ENCODE measurements at places on chromosomes 4 and X.

DNA sequence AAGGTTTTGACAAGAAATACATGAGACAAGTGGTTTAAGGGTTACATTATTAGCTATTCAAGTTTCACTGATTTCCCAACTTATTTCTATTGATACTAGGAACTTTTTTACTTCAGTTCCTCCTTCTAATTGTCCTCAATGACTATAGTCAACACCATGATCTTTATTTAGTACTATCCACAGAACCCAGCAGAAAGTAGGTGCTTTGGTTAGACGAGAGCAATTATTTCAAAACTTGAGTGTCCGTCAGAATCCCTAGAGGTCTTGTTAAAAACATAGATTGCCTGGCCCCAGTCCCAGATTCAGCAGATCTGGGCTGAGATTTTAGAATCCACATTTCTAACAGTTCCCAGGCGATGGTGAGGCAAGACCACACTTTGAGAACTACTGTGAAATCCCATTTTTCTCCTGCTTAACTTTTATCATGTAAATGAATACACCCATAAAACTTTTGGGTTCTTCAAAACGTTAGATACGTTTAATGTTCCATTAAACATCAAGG, 17.9 kb downstream of the EXOC1 start:
- no peak for DNase-seq

DNA sequence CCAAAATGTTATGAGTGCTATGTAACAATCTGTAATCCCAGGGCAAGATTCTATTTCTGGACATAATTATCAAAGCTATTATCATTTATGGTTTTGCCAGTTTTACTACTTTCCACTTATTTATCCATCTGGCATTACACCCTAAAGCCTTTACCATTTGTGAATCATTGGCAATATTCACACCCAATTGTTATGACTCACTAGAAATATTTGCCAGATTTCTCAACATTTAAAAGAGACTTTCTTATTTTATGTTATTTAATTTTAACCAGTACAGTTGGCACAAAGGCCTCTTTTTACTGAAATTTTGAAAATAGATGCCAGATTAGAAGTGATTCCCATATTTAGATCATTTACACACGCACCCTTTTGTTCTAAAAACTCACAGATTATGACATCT, 242.7 kb upstream of the WDFY3 start:
- DNase-seq = no peak

GRCh38 chr4:90840828-90841227, 713.6 kb downstream of the CCSER1 start:
- no peak for DNase-seq

GRCh38 chr4:26362745-26363439, 42.1 kb downstream of the RBPJ start:
- DNase-seq = no peak

GRCh38 chr4:182063651-182064050, 179.6 kb upstream of the TENM3 start:
- no peak for DNase-seq

DNA sequence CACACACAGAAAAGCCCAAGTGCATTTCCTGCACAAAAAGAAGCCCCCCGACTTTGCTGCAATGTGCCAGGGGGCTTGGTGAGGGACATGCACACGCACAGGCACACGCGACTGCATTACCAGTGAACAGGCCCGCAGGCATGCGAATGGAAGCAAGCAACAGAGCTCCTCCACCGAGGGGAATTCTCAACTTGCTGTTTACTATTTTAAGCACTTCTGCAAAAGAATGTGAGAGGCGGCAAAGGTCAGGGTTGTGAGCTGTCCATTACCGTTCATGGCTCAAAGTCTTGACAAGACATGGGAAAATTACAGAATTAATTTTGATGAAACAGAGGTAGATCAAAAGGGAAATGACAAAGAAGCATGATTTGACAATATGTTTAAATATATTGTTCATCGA, 342.5 kb upstream of the NOCT start:
- no peak for DNase-seq

DNA sequence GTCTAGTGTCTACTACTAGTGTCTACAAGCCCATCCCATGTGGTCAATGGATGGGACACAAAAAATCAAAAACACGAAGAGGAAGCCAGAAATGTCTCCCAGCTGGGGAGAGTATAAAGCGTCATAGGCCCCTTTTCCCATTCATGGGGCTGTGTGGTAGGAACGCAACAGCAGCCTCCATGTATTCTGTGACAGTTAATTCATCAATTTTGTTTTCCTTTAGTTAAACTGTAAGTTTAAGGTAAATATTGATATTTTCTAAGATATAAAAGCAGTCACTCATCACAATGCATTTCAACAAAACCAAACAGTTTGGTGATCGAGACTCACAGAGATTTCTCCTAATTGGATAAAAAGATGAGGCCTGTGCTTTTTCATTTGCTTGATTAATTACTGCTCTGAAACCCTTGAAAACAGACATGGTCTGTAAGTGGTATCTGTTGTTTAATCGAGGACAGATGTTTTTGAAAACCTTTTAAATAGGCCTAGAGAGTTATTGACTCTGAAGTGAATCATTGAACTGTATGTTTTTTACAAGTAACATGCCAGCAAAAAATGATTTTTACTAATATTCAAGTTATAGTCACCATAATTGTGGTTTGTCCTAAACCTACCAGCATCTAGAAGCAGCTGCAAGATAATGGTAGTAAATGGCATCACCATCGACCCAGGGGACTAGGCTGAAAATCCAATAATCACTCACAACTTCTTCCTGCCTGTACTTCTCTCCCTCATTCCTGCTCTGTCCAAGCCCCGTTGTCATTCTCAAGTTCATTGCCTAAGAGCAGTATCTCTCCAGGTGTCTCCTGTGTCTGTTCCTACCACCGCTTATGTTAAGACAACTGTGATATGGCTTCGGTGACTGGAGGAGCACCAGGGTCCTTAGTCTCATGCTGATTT, 87.7 kb upstream of the SHISA3 start:
- DNase-seq = no peak

- no peak for DNase-seq
Measured at GRCh38 chrX:136347706-136348105, 46.9 kb downstream of the ADGRG4 start.

DNA sequence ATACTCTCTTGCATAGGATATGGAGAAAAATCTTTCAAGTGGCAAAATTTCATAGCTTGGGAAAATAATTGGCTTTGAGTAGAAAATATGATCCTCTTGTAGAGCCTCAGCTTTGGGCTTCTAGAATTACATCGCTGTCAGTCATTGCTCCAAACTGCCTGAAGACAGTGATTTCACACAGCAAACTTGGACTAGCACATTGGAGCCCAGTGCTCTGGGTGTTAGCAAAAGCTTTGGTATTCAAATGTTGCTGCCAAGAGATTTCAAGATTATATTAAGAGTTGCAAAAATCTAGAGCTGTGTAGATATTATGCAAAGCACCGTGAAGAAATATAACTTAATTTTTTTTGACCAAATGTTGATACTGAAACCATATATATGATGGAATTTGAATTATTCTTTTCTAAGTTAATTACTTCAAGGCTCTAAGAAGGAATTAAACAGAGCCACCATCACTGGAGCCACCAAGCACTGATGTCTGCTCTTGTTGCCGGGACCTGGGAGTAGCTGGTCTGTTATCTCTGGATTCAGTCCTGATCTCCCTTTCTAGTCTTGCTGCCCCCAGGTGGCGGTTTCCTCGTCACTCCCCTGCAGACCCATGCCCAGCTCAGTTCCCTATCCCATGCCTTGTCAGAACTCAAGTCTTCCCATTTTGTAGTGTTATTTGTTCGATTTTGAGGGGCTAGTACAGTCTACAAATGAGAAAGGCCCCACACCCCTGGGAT, 260.7 kb upstream of the SFRP2 start:
- no peak for DNase-seq

DNA sequence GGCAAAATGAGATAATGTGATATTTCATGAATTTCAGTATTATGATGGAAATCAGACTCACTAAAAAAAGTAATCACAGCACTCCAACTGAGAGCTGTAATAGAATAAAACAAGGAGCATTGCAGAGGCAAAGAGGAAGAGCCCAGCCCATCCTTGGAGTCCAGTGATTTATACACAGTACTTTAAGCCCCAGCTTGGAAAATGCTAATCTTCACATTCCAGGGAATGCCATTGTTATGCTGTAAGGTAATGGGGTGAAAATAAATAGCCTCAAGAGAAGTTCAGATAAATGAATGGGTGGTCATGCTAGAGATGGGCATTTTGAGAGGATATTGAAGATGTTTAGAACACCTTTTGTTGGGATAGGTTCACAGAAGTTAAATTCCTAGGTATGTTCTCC, 190.3 kb upstream of the TAPT1 start:
- DNase-seq = no peak

DNA sequence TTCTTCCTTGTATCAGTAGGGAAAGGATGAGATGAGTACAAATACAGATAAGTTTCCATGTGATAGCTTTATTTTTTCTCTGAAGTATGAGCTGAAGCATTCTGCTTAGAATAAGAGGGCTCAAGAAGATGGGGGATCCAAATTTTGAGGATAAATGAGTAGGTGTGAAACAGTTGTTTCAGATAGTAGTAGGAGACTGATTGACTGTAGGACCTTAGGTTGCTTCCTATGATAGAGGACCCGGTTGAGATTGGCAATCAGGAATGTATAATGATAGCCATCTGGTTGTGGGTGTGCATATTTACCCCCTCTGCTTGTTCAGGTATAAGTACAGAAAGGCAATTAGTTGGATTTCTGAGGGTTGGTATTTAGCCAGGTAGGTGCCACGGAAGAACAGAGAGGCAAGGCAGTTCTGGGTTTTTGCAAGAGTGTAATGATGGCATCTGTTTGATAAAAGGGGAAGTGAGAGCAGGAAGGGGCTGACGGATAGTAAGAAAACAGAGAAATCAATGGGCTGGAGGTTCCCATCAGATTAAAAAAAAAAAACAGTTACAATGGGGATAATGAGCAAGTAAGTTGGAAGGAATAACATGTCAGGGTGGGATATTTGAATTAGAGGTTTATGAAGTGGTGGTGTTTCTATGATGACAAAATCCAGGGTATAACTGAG, 13.7 kb downstream of the OCRL start:
- DNase-seq = no peak

DNA sequence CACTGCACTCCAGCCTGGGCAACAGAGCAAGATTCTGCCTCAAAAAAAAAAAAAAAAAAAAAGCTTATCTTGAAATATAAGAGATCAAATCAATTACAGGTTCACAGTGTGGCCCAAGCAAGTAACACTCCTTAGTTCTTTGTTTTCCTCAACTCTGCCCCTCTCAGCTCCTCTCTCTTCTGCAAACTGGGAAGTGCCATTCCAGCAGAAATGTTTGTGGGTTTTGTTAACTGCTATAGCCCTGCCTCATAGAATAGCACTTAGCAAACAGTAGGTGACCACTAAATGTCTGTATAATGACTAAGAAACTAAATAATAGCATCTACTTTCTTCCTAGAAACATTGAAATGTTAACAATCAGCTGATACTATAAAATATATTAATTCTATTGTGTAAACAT, 160.0 kb upstream of the NAP1L5 start:
- DNase-seq = no peak

GRCh38 chrX:56813318-56813837, 84.3 kb downstream of the NBDY start:
- DNase-seq = no peak

DNA sequence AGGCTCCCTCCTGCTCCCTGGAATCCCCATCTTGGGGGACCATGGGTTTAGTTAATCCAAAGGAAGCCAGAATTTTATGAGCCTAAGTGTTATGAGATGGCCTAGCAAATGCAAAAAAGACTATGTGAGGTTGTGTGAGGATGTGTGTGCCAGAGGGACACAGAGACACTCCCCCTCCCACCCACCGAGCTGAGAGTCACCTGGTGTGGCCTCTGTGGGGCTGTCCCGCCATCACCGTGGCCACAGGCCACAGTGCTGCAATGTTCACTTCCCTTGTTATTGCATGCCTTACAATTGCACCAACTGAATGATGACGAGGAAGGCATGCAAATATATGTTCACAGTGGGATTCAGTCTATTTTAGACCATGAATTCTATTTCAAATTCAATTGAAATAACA, 601 bp upstream of the FGFBP2 start:
- no peak for DNase-seq

DNA sequence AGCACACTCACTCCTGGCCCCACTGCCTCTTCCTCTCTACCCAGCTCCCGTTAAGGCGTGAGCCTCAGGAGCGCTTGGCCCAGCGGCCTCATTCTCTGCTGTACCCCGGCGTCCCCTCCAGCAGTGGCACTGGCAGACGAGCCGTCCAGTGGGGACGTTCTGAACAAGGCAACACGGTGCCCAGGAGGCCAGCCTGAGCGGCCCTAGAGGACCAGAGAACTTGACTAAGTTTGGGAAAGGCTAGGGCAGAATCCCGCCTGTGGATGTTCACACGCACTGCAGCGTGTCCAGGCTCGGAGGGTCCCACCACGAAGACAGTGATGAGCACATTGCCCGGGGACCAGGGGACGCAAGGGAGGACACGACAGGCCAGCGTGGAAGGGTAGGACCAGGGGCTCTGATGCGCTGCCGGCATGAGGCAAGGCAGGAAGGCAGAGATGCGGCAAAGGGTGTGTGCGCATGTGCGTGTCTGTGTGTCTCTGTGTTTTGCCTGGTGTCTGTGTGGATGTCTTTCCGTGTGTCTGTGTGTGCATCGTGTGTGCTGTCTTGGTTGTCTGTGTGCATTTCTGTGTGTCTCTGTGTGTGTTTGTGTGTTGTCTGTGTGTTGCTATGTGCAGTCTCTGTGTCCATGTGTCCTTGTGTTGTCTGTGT, 89.4 kb downstream of the ABLIM2 start:
- no peak for DNase-seq

DNA sequence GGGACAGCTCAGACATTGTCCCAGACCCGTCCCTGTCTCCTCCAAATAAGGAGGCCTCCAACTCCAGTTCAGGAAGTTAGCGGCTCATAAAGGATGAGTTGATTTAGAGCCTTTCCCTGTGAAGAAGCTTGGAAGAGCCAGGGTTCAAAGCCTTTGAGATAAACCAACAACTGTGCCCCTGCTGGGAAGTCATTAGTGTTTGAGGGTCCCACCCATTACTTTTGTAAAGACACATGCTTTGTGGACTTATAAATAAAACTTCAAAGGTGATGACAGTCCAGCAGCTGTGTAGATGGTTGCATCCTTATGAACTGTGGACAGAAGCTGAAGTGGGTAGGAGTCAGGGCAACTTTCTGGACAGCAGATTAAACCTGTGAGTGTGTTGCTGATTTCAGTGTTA, 86.0 kb upstream of the PGRMC2 start:
- DNase-seq = no peak

DNA sequence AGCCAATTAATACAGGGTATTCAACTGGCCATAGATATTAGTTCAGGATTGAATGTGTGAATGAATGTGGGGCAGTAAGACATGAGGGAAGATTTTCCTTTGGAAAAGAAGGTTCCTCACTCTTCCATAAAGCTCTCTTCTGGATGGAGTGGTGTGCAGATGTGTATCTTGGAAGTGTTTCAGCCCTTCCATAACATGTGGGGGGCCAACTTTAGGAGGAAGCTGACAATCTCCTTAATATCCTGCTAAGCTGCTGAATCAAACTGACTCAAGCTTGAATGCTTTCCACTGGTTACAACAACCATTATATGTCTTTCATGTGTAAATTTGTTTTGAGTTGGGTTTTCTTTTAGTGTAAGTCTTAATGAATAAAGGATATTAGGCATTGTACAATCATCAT, 40.3 kb downstream of the FANCB start:
- no peak for DNase-seq

GRCh38 chr4:20773144-20773997, 73.1 kb downstream of the PACRGL start:
- peak; percentile 35 for DNase-seq

GRCh38 chr4:66804979-66805378, 740.3 kb downstream of the CENPC start:
- DNase-seq = no peak

Measured in SW 1271 (cell line).